ENCODE measurements at places on chromosomes 13 and 19.

- no peak for DNase-seq
Measured at GRCh38 chr13:109770436-109770835, 15.9 kb downstream of the IRS2 start.

GRCh38 chr13:33869005-33869404 is 51.1 kb downstream of the RFC3 start:
- no peak for DNase-seq

DNA sequence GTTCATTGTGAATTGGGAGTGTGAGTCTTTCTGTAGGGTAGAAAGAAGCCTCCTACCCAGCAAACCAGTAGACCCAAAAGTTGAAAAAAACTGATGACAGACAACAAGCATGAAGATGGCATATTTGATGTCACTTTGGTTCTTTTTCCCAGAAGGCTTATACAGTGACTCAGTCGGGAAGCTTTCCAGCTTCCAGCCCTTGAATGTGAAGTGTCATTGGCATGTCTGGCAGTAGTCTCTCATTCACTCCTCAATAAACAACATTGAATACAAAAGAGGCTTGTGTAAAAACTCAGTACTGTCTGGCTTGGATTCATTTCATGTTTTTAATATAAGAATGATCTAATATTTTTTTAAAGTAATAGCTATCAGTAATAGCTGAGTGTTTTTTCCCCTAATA is 68.7 kb downstream of the IPO5 start:
- DNase-seq = no peak

GRCh38 chr13:101875717-101876393 is 423.4 kb downstream of the ITGBL1 start:
- DNase-seq = no peak

DNA sequence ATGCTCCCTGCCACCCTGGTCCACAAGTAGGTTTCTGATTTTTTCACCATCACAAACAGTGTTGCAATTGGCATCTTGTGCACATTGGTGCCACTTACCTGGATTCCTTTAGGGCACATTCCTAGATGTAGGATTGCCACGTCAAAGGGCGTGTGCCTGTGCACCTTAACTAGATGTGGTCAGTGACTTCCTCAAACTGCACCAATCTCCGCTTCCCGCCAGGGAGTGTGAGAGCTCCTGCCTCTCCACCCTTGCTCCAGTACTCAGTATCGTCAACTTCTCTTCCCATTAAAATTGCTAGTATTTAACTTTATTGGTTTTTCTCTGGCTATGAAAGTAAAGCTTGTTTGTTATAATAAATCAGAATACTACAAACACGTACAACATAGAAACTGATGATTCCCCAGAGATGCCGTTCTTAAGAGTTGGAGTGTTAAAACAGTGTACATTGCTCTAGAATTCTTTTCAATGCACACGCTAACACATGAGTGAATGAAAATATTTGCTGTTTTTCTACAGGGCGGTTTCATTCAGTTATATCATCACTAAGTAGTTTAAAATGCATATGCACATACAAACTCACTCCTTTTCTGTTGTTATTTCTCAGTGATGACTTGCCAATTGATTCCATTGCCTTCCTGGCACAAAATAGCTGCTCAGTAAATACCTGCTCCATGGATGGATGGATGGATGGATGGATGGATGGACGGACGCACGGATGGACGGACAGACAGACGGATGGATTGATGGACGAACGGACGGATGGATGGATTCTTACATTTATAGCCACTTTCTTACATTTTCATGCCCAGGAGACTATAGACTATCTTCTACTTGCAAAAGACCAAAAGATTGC is 23.4 kb downstream of the CCNE1 start:
- no peak for DNase-seq

- no peak for DNase-seq
Measured at GRCh38 chr13:110416131-110417025, 109.3 kb downstream of the COL4A2 start.

GRCh38 chr19:15197275-15197941 is 3.4 kb downstream of the NOTCH3 start:
- no peak for DNase-seq

GRCh38 chr19:45473682-45474605 is 6.1 kb downstream of the FOSB start:
- DNase-seq = no peak

- DNase-seq = no peak
Measured at GRCh38 chr19:13691569-13692435, 72.5 kb upstream of the MRI1 start.

DNA sequence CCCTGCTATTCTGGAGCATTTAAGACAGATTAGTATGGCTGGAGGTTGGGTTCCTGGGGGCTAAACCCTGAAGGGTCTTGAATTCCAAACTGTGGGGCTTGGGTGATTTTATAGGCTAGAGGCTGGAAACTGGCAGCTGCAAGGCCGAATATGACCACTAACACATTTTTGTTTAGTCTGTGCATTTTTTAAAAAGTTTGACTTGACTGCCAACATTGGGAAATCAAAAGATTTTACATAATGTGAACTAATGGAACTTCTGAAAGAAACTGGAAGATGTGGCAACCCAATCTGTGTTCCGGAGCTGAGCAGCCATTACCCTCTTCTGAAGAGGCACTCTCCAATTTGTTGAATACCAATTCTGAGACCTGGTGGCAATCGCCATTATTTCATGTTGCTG is 5.1 kb downstream of the ZNF784 start:
- DNase-seq = no peak

- DNase-seq = no peak
Measured at GRCh38 chr13:104466016-104466415, 1399.8 kb upstream of the SLC10A2 start.

All from stimulated activated CD4-positive, alpha-beta T cell treated with anti-CD3 and anti-CD28 coated beads, Interleukin-4, amount 100 ng/mL, for 48 hours (primary cell).